ENCODE measurements at places on chromosomes 12 and 14.

GRCh38 chr14:85867450-85867849 lies 337.5 kb downstream of the FLRT2 start:
- DNase-seq, result no peak

GRCh38 chr12:68043435-68043834 lies 54.2 kb downstream of the IFNG-AS1 start:
- DNase-seq, result no peak

- no peak for DNase-seq
These were observed 387 bp upstream of the IPO8 start for GRCh38 chr12:30696103-30696408.

- DNase-seq, result no peak
These were observed 7.6 kb upstream of the SIX1 start for GRCh38 chr14:60656686-60657455.

DNA sequence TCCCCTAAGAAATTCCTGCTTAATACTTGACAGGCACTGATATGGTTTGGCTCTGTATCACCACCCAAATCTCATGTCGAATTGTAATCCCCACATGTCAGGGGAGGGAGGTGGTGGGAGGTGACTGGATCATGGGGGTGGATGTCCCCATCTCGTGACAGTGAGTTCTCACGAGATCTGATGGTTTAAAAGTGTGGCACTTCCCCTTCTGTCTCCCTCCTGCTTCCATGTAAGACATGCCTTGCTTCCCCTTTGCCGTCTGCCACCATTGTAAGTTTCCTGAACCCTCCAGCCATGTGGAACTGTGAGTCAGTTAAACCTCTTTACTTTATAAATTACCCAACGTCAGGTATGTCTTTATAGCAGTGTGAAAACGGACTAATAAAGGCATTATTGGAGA lies 198.0 kb downstream of the FOXN3 start:
- no peak for DNase-seq

- no peak for DNase-seq
These were observed 94.5 kb downstream of the AACS start for GRCh38 chr12:125159702-125160101.

- no peak for DNase-seq
These were observed 22.9 kb downstream of the PROX2 start for GRCh38 chr14:74852922-74853530.

GRCh38 chr12:3086729-3087323 lies 9.6 kb downstream of the TSPAN9 start:
- no peak for DNase-seq

- DNase-seq, result no peak
These were observed 100.5 kb downstream of the MED13L start for GRCh38 chr12:116177017-116177416.

- no peak for DNase-seq
These were observed 41.6 kb downstream of the NFKBIA start for GRCh38 chr14:35362911-35363374.

DNA sequence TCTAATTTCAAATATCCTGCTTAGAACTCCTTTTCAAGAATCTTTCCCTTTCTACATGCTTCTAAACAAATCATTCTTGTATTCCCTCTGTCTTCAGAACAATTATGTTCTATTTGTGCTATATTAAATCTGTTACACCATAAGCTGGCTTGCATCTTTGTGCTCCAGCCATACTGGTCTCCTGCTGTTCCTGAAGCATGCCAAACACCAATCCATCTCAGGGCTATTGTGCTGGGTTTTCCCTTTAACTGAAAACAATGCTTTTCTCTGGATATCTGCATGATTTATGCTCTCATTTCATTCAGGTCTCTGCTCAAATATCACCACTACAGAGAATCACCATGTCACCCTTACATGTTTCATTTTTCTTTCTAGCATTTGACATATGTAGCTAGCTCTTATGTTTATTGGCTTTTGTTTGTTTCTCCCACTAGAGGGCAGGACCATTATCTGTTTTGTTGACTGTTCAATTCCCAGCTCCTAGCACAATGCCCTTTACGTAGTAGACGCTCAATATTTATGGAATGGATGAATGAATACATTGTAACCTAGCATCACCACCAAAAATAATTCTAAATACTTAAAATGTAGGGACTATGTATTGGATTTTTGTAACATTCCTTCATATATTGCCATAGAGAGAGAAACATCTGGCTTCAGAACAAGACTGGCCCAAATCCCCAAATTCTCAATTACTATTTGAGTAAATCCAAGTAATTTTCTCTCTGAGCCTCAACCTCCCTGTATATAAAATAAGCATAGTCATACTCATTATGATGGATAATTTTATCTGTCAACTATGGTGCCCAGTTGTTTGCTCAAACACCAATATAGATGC lies 302.0 kb upstream of the SYT1 start:
- DNase-seq, result no peak

DNA sequence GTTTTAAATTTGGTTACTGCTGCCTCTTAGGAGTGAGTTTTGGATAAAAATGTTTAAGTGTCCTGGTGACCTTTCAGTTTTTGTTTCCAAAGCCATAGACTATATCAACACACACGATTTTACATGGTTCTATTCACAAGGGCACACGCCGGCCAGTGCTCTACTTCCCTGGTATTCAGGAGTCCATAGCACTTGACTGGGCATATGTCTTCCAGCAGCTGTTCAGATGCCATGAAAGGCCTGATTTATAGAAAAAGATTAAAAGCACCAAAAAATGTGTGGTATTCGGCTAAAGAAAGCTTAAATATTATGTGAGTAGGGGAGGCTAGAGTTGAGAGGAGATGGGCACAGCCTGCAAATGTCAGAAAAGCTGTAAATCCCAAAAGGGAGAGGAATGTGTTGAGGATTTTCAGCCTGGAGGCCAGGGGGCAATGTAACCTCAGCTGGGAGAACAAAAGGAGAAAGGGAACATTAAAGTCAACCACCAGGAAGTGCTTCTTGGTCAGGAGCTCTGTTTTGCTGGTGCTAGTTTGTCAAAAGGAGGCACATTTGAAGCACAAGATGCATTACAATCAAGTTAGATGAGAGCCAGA lies 478.4 kb downstream of the RAD51B start:
- DNase-seq, result no peak

DNA sequence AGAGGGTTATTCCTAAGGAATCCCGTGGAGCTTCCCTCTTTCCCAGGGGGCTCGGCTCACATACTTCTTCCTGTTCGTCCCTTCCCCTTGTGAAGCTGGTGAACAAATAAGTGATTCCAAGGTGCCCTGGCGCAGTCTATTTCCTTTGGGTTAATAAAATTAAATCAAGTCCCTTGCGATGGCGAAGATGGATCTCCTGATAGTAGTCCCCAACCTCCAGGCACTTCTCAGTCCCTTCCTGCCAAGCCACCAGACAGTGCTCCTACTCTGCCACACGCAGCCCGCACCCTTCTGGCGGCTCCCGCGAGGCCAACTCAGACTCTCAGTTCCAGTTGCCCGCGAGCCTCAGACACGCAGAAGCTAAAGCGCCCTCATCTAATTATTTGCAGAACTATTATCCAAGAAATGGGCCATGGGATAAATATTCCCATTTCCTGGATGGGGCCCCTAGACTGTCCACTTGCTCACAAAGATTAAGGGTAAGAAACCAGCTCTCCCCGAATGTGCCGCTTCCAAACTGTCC lies 2.4 kb upstream of the SIX6 start:
- no peak for DNase-seq

- no peak for DNase-seq
These were observed 6.1 kb upstream of the AAAS start for GRCh38 chr12:53327435-53328042.

GRCh38 chr12:59736786-59737185 lies 141.0 kb downstream of the SLC16A7 start:
- DNase-seq, result peak; percentile 89

GRCh38 chr12:115204957-115205754 lies 521.2 kb upstream of the TBX3 start:
- peak; percentile 84 for DNase-seq

DNA sequence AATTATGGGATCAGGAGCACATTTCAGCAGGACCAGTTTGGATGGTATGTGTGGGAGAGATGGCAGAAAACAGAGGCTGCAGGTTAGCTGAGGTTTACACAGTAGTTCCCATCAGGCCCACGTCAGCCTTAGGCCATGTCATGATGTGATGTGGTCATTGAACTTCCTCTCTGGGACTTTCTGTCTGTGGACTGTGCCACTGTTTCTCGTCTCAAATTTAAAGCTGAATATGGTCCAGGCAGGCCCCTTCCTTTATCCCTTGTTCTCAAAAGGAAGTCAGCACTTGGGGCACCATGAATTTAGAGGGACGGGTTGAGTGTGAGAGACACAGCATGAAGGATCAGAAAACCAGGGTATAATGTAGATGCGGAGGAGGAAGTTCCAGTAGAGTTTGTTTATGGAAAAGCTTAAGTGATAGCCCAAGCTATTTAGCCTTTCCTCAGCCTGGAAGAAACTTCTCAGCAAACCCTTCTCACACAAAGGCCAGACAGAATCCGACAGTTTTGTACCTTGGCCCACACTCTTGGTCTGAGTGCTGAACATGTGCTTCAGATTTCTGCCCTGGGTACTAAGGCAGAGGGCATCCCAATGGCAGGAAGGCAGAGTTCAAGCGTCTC lies 3.6 kb upstream of the IGFBP6 start:
- no peak for DNase-seq

- no peak for DNase-seq
These were observed 69.3 kb downstream of the ETV6 start for GRCh38 chr12:11718768-11719253.

- DNase-seq, result no peak
These were observed 1259.2 kb downstream of the FSCB start for GRCh38 chr14:43247877-43248276.

GRCh38 chr14:60487211-60487610 lies 1.3 kb upstream of the C14orf39 start:
- DNase-seq, result no peak

DNA sequence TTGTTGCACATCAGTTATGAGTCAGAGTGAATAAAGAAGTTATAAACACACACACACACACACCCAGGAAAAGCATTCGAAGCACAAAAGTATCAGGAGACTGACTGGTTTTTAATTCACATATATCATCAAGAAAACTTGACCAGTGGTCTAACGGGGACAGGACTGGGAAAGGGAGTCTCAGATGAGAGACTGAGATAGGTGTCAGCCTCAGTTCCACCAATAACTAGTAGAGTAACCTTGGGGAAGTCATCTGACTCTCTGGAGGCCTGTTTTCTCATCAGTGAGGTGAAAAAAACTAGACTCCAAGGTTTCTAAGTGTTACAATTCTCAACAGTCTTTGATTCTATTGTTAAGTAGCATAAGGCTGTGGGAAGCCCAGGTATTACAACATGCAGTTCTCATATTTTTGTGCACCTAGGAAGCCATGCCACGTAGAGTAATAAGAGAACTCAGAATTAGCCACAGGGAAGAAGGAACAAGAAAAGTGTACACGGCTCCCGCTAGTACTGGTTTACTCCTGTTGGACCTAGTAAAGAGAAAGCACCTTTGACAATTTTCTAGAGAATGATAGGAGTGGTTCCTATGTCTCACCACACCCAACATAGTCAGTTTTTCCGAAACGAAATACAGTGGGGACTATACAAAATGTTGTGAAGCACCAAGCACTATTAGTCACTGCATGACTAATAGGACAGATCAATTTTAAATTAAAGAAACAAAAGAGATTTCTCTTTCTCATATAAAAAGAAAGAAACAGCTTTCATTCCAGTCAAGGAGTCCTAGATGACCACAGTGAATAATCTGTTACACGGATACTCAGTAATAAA lies 5.0 kb downstream of the PPTC7 start:
- no peak for DNase-seq

- no peak for DNase-seq
These were observed 13.1 kb downstream of the NT5DC3 start for GRCh38 chr12:103827911-103828391.

DNA sequence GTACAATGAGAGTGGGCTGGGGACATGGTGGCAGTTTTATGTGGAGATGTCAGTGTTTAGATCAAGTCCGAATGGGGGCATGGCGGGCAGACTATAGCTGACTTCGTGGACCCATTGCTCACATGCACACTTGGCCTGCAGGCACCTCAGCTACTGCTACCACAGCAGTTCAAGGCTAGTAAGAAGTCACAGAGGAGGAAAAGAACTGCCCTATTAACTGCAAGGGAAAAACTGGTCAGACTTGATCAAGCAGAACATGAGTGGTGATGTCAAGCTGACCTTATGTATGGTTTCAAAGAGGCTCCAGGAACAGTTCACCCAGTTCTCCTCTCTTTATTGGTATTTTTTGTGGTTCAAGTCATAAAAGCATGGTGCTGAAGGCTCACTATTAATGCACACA lies 30.2 kb upstream of the FRS2 start:
- DNase-seq, result no peak

DNA sequence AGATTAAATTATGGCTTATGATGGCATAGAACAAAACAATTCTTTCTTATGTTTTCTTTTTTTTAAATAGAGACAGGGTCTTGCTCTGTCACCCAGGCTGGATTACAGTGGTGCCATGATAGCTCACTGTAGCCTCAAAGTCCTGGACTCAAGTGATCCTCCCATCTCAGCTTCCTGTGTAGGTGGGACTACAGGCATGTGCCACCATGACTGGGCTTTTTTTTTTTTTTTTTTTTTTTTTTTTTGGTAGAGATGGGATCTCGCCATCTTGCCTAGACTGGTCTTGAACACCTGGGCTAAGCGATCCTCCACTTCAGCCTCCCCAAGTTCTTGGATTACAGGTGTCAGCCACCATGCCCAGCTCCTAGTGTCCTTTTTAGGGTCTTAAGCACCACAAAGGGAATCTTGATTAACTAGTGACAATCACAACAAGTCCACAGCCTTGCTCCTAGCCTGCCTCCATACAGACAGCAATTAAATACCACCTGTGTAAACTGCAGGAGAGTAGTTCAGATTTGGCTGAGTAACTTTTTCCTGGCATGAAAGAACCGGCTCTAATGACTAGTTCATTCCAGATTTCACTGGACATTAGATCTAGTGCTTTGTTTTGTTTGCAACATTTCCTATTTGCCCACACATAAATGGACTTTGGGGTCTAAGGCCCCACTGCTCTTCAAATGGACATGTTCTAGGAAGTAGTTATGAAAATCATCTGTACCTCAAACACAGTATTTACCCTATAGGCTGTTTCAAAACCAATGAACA lies 61.6 kb downstream of the SH2B3 start:
- no peak for DNase-seq

GRCh38 chr12:105120551-105120950 lies 13.0 kb downstream of the WASHC4 start:
- no peak for DNase-seq

GRCh38 chr14:71212683-71213107 lies 305.4 kb downstream of the PCNX1 start:
- DNase-seq, result no peak
